Activated B cell treated with CpG ODN at 0.5 μM for 24 hours (primary cell): ENCODE measurements at places on chromosomes 4 and X.

DNA sequence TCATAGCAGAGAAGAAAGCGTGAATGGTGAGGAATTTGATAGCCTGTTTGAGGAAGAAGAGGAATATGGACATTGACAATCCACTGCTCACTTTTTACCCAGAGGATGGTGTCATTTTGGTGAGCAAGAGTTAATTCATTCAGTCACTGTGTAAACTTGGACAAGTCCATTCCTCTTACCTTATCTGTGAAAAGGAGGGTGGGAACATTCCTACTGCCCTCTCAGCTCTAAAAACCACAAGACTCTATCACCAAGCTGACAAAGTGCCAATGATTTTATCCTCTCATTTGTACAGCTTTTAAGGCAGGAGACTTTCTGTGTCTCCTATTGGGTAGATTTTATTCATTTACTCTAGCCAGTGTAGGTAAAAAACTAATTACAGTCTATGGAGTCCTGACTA, 103.8 kb downstream of the LUZP4 start:
- DNase-seq, result no peak

DNA sequence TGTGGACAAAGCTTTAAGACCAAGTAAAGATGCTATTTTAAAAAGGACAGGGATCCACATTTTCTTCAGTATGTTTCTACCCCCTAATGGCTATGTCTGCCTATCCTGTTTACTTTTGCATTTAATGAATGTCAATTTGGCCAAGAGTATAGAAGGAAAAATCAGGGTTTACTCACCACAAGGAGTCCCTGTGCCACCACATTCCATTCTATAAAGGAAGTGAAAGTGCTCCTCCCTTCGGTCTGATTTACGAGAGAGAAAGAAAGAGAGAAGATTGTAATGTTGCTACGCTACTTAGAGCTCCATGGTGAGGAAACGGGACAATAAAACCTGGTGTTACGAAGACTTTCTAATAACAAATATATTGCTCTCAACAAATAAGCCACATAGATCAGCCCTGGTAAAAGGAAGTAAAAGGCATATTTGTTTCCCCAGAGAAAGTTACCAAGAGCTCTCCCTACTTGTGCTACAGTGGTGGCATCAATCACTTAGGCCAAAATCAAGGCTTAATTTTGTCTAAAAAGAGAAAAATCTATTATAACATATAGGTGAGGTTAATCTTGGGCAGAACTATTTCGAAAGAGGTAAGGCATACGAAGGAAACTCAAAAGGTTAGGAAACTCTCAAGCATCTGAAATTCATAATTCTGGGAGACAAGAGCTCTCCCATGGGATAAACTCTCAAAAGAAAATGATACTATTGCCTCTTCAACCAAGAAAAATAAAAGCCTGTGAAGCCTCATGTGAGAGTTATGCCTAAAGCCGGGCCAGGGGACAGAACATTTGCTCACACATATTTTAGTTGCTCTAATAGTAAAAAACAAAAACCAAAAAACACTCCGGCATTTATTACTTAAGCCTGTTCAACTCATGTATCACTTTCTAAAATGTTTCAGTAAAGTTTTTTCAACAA, 29.5 kb downstream of the TAPT1 start:
- no peak for DNase-seq

- no peak for DNase-seq
Measured at GRCh38 chrX:147962476-147962875, 18.7 kb upstream of the FMR1NB start.

- no peak for DNase-seq
Measured at GRCh38 chr4:15150631-15151030, 148.3 kb downstream of the CPEB2 start.
